ENCODE measurements at places on chromosomes 16 and 17. TPM values are rescaled to one million over a fixed set of nuclear protein-coding genes. Genes with fewer than 3 reads are reported as not detected.

DNA sequence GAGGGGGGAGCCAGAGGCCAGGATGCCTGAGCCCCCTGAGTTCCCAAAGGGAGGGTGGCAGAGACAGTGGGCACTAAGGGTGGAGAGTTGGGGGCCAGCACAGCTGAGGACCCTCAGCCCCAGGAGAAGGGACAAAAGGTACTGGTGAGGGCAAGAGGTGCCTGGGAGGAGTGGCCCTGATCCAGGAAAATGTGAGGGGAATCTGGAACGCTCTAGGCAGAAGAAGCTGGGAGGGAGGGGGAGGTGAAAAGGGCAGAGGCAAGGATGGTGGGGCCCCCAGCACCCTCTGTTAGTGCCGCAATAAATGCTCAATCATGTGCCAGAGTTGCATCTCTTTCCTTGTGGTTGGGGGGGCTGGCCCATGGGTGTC lies 1.1 kb downstream of the TCAP start:
- DNase-seq: no peak

GRCh38 chr16:56192986-56193945 lies 2.0 kb downstream of the GNAO1 start:
- DNase-seq: no peak

DNA sequence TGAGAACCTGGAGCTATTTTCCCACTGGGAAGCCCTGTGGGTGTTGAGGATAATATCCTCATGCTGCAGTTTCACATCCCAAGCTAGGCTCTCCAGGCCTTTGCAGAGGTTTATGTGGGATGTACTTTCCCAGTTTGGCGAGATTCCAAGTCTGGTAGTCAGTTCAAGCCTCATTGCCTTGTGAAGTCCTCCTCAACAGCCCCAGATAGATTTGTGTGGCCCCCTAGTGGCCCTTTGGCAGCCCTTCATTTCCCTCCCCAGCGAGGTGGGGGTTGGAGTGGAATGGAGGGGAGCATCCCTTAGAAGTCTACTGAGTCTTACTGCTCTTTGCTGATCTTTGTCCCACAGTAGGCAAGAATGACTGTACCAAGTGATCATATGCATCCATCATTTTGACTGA lies 137.9 kb downstream of the CDH11 start:
- no peak for DNase-seq

DNA sequence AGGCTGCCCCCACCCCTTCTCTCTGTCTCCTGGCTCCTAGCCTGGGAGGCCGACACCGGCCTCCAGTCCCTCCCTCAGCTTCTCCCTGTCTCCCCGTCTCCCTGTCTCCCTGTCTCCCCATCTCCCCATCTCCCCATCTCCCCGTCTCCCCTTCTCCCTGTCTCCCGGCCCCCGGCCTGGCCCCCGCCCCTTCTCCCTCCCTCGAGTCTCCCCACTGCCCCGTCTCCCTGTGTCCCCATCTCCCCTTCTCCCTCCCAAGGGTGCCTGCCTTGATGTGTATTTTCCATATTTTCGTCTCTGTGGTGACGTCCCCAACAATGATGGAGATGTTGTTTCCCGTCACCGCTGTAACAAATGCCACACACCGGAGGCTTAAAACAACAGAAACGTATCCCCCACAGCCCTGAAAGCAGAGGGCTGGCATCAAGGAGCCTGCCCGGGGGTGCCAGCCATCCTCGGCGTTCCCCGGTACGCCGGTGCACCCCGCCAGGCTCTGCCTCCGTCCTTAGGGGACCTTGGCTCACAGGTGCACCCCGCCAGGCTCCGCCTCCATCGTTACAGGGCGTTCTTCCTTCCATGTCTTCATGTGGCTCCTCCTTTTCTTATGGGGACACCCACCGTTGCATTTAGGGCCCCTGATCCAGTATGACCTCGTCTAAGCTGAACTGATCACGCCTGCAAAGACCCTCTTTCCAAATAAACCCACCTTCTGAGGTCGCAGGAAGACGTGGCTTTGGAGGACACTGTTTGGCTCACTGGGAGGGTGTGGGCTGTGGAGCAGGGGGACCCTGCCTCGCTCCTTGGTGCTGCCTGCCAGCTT lies 151.6 kb downstream of the NPIPB11 start:
- no peak for DNase-seq

GRCh38 chr17:6184508-6184907 lies 114.3 kb downstream of the WSCD1 start:
- no peak for DNase-seq

- DNase-seq: no peak
Measured at GRCh38 chr16:1871974-1872635, at the start of gene MEIOB. Gene MEIOB, minus strand, starts transcription at chr16:1872164. Its CDS starts 3,989 bp downstream, at chr16:1868175.

DNA sequence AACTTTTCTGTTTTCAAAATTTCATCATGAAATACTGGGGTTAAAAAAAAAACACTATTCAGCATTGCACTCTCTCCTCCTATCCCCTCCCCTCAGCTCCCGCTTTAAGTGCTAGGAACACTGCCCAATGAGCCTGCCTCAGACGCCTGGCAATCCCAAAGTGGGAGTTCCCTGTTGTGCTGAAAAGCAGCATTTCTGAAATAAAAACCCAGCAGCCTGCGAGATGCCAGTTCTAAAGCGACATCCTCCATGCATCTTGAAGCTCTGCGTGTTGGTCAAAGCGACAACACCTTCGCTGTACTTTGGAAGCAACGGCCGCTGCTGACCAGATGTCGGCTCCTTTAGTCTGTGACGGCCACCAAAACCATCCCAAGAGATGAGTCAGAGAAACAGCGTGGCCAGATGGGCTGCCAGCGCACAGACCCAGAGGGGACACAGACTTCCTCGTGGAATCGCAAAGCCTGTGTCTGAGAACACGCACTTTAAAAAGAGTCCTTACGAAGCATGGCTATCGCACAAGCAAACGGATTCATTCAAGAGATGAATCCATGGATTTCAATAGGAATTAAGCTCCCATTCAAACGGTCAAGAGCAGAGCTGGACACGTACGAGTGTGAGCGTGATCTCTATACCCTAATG lies 32.8 kb downstream of the FBXO31 start:
- DNase-seq: no peak

The SMIM5 gene
- 2.6 TPM for total RNA-seq

The AANAT gene
- total RNA-seq: not detected

GRCh38 chr17:83053739-83054451 lies 25.5 kb upstream of the METRNL start:
- no peak for DNase-seq

DNA sequence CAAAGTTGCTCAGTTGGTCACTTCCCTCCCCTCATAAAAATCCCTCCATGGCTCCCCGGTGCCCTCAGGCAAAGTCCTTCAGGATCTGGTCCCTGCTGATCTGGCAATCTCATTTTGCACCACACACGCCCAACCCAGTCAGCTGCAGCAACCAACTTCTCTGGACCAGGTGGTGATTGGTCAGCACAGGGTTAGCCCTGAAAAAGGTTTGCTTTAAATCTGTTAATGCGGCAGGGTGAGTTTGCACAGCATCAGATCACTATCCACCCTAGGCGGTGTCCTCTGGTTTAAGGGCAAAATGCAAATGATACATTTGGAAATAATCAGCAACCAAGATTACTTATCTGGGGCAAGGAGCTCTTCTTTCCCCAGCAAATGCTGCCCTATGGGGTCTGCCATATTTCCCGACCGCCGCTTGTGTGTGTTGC lies 42.9 kb upstream of the TNRC6C start:
- DNase-seq: no peak

DNA sequence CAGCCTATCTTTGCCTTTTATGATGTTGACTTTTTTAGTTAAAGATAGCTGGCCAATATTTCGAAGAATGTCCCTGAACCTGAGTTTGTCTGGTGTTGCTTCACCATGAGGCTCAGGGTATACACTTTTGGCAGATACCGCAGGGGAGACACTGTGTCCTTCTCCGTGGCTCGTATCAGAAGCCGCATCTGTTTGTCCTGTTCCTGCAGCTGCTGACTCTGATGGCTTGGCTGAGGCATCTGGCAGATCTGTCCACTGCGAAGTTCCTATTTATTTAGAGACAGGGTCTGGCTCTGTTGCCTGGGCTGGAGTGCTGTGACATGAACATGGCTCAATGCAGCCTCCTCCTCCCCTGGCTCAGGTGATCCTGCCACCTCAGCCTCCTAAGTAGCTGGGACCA lies 93.5 kb downstream of the CRISPLD2 start:
- DNase-seq: no peak

GRCh38 chr16:57361404-57361803 lies 2.8 kb downstream of the CCL22 start:
- peak; percentile 87 for DNase-seq

- DNase-seq: no peak
Measured at GRCh38 chr17:36901506-36901905, 35.8 kb upstream of the LHX1 start.

GRCh38 chr16:4795181-4795827 lies at the start of gene SMIM22:
Gene SMIM22, plus strand, starts transcription at chr16:4795369. Its CDS starts 366 bp downstream, at chr16:4795735.
- no peak for DNase-seq

GRCh38 chr16:53111078-53111791 lies 56.4 kb downstream of the CHD9 start:
- no peak for DNase-seq

DNA sequence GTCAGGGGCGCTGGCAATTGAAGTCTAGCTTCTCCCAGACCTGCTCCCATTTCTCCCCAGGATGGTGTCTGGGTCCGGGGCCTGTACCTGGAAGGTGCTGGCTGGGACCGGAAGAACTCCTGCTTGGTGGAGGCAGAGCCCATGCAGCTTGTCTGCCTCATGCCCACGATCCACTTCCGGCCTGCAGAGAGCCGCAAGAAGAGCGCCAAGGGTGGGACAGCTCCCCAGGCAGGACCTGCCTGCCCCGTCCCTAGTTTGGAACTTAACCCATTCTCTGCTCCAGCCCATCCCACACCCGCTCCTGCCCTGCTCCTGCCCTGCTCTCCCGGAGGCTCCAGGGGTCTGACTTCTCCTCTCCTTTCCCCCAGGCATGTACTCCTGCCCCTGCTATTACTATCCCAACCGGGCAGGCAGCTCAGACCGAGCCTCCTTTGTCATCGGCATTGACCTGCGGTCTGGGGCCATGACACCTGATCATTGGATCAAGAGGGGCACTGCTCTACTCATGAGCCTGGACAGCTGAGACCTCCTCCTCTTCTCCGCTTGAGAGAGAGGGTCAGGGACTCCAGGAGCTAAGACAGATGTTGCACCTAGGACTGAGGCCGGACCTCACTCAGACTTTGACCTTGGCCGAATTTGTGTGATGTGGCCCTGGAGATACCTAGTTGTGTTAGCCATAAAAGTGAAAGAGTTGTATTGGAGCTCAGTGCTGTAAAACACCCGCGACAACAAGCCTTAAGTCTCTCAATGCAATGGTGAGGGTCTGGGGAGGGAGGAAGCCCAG lies 814 bp upstream of the KDM6B start:
- DNase-seq: peak; percentile 47

DNA sequence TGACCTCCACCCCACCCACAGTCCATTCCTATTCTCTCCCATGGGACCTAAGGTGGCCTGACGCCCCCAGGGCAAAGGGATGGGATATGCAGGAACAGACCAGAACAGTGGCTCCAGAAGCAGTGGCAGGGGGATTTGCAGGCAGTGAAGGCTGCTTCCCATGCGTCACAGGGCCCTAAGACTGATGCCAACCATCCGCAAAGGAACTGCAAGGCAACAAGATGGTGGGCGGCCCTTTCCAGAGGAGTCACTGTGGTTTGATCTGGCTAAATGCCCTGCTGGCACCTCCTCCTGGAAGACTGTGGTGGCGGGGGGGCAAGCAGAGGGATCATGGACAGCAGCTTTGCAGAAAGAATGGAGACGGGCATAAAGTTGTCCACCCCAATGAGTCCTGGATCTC lies 4.4 kb upstream of the SLC39A11 start:
- peak; percentile 50 for DNase-seq

DNA sequence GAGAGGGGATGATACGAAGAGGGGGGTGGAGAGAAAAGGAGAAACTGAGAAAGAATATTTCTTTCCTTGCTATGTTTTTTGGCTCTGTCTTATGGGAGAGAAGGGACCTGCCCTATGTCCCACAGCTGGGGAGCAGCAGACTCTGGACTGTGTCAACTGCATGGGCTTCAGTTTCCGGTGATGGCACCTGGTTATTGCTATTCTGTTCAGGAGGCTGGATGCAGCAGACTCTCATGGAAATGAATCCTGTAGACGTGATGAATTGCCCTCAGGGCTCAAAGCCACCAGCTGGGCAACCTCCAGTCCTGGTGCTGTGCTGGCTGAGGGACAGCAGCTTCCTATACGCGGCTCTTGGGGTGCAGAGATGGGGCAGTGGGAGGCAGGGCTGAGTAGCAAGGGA lies 121.2 kb downstream of the HAPSTR1 start:
- DNase-seq: no peak

- DNase-seq: no peak
Measured at GRCh38 chr16:9580025-9580424, 488.6 kb downstream of the HAPSTR1 start.

The KRTAP2-1 gene
- total RNA-seq: not detected

The PDILT gene
- total RNA-seq: not detected

DNA sequence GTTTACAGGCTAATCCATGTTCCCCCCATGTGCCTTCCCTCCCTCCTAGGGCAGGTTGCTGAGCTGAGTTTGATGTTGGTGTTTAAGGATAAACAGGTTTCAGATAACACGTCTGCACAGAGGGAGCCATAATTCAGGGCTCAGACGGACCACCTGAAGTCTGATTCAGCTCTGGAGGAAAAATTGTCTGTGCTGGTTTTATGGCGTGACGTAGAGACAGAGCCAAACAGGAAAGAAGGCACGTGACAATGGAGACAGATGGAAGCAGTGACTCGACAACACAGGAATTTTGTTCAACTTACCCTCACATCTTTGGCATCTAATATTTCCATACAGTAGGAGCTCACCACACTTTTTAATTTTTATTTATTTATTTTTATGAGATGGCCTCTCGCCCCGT lies 10.7 kb upstream of the USP10 start:
- no peak for DNase-seq
